ENCODE measurements at places on chromosomes 7 and 10.

GRCh38 chr7:2956526-2957368 is 86.9 kb downstream of the CARD11 start:
- peak; percentile 60 for DNase-seq

DNA sequence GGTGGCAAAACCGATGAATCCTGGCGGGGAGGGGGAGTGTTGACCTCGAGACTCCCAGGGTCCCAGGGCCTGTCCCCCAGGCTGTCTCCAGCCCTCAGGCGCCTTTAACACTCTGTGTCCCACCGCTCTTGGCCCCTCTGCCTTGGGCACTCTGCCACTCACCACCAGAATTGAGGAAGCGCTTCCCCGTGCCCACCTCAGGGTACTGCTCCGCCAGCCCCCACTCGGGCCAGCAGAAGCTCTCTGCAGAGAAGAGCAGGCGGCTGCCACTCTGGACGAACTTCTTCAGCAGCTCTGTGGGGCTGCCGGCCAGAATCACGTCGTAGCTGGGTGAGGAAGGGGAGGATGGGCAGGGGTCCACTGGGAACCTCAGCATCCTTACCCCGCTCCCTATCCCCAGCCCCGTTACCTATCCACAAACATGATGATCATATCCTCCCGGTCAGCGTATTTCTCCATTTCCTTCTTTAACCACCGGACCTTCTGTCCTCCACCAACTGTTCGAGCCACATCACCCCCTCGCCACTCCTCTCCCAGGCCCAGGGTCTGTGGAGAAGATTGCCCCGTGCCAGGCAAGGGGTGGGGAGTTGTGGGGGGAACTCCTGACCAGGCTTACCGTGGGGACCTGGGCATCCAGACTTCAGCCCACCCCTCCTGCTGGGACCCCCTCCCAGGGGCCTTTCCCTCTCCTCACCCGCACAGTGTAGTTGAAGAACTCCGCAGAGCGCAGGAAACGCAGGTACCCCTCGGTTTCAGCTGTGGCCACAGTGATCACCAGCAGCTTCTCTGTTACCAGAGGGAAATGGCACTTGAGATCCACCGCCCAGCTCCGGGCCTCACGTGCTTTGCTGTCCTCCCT is 1.2 kb downstream of the PLOD3 start:
- DNase-seq = peak; percentile 71

DNA sequence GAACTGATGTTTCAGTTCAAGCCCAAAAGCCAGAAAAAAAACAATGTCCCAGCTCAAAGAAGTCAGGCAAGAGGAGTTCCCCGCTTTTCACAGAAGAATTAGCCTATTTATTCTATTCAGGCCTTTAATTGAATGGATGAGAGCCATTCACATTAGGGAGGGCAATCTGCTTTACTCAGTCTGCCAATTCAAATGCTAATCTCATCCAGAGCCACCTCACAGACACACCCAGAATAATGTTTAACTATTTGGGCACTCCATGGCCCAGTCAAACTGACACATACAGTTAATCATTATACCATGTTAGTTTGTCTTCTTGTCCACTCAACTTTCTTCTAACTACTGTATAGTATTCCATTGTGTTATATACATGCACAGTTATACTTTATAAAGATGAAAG is 2.6 kb upstream of the NPSR1 start:
- DNase-seq = no peak

DNA sequence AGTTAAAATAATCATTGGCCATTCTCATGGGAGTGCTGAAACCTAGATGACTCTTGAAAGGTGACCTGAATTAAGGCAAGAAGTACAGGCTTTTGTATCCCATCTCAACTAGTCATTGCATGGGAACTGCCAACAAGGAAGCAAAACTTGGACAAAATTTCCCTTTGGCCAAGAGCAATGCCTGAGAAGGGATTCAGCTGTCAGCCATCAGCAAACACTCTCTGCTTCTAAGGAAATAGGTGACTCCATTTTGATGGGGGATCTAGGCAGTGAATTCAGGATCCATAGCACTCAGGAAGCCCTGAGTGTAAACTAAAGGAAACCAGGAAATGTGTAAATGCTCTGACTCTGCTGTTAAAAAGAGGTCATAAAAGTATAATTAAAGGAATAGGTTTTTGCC is 221.5 kb upstream of the TMEM229A start:
- no peak for DNase-seq

DNA sequence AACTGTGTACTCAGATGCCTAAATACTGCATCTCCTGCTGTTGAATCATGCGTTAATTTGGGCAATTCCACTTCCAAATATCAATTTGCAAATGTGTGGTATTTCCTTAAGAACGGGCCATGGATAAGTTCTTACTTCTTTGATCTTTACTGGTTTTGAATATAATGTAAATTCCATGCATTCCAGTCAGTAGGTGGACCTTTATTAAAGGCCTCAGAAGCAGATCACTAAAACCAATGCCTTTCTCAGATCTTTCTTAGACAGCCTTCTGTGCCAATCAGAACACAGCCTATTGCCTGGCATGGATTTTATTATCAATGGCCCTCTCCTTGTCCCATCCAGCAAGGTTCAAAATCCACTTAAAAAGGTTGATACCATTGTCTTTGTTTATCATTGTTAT is 21.5 kb upstream of the POM121L12 start:
- no peak for DNase-seq

DNA sequence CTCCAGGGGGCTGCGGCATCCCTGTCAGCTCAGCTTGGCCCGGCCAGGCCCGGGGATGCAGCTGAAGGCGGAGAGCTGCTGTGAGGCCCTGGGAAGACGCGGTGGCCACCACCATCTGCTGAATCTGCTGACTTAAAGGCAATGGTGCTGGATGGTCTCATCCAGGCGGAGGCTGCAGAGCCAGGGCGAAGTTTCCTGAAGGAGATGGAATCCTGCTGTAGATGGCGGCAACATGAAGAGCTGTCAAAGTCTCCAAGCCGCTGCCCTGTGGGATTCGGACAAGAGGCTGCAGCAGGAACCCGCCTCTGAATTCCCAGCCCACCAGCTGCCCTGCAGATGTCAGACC is 200.1 kb downstream of the PTPRN2 start:
- no peak for DNase-seq

DNA sequence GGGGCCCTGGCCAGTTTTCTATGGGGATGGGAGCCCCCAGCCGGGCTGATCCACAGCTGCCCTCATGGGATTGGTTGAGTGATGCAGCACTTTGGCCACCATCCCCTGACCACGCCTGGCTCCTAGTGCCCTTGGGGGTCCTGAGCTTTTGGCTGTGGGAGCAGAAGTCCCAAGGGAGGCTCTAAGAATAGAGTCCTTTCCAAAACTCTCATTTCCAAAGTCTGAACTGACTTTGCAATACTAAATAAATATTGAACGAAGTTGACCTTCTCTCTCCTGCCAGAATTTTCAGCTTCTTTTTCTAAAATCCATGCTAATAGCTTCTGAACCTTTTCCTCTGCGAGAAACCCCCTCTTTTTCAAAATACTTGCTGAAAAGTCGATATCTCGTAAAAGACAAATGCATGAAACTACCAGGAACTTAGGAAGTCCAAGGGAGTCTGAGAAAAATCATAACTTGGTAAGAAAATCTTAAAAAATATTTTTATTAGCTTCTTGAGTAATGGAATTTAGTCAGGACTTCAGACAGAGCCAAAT is 62.7 kb upstream of the IGFBP3 start:
- no peak for DNase-seq

DNA sequence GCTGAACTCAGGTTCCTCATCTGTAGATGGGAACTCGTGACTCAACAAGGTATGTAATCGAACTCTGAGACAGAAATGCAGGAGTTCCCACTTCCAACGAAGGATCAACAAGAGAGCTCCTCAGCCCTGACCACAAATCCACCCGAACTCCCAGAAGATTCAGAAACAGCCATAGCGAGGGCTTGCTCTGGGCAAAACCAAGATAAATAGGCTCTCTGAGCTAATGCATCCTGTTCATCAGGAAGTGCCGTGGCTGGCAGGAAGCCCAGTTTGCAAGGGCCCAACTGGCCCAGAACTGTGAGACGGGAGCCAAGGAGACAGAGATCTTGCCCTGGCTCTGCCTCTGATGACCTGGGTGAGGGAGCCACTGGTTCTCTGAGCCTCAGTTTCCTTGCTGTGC is 141.7 kb upstream of the PFKP start:
- no peak for DNase-seq

GRCh38 chr10:43973801-43974200 is 325.1 kb upstream of the ZNF32 start:
- no peak for DNase-seq
